ENCODE measurements at places on chromosomes 3 and 15.

GRCh38 chr3:173538410-173538809 is 140.9 kb downstream of the NLGN1 start:
- DNase-seq = no peak

DNA sequence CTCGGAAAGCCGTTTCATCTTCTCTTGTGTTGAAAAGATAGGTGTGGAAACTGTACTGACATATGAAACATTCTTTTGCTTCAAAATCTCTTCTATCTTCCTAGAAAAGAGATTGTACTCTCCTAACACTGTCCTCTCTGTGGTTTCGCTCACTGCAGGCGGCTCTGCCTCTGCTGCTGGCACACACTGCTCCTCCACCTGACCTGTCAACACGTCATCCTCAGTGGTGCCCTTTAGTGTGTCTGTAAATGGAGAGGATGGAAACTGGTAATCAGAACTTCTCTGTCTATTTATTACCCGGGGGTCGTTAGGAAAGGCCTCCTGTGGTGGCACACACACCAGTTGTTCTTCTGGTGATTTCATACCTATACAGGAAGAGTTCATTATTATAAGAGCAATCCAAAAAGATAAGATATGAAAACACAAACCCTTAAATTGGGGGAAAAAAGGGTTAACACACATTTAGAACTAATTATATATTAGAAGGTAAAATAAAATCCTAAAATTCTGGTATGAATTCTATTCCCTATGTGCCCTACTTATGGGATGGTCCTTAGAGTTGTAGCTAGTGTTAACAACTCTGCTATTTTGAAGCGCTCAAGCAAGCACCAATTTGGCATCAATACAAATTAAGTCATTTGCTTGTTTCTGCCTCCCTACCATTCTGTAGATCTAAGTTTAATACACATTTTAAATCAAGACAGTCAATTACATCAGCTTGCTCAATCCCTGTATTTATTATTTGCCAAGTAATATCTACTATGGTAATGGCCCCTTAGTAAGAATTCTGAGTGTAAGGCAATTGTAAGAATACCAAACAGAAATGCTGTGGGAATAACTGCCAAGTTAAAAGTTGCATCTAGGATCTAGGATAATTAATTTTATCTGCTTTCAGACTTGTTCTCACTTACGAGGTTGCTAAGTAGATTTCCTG is 49.2 kb downstream of the TASOR start:
- DNase-seq = no peak

DNA sequence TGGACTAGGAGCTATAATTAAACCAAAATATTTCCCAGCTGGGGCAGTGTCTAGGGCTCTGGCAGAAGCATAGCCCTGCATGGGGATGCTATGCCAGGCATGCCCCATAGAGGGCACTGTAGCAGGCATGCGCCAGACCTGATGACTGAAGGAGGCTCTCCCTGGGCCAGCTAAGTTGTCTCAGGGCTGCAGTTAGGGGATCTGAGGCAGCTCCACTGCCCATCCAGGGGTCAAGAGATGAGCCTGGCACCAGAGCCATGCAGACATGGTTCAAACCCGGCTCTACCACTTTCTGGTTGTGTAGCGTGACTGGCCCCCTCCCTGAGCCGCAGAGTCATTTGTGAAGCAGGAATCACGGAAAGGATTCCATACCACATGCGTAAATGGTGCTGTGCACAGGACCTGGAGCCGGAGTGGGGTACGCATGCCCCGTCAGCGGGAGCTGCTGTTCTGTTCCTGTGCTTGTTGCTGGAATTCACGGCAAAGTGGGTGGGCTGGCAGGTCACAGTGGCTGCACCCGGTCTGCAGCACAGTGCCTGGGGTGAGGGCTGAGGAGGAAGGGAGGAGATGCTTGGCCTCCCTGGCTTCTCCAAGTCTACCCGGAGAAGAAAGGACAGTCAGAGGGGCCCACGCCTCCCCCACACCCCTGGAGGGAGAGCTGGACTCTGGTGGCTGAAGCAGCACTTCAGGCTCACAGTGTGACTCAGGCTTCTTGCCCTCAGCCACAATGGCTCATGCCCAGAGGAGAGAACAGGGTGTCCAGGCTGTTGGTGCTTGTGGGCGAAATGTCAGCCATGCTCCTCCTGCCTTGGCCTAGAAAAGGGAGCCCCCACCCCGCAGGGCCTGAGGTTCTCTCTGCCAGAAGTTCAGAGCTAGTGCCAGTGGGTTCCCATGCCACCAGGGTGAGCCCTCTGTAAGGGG is 43.1 kb downstream of the DNASE1L3 start:
- DNase-seq = peak; percentile 25

DNA sequence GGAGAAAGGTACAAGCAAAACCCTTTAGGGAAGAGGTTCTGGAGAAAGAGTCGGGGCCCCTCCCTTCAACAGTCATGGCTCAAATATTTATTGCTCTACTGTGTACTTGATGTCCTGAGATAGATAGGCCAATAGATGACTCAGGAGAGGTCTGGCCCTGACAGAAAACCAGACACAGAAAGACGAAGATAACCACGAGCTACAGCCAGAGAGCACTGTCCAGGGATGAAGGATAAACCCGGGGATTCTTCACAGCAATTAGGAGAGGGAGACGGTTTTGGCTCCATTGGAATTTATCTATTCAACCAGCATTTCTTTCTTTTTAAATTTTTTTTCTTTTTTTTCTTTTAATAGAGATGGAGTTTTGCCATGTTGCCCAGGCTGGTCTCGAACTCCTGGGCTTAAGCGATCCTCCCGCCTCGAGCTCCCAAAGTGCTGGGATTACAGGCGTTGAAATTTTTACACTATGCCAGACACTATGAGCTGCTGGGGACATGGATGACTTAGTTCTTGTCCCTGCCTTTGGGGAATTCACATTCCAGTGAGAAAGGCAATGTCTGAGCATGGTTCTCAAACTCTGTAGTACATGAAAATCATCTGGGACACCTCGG is 4.6 kb upstream of the CIDEC start:
- DNase-seq = no peak

GRCh38 chr15:66808181-66808824 is 106.3 kb downstream of the SMAD6 start:
- DNase-seq = no peak

DNA sequence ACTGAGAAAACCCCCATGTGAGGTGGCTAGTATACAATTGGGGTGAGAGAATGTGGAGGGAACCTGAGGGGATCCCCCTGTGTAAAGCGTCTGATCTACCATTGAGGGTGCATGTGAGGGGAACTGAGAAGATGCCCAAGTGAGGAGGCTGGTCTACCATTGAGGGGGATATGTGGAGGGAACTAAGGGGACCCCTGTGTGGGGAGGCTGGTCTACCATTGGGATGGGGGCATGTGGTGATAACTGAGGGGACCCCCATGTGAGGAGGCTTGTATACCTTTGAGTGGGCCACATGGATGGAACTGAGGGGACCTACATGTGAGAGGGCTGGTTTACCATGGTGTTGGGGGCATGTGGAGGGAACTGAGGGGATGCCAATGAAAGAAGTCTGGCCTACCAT is 160.8 kb downstream of the FBLN2 start:
- no peak for DNase-seq

DNA sequence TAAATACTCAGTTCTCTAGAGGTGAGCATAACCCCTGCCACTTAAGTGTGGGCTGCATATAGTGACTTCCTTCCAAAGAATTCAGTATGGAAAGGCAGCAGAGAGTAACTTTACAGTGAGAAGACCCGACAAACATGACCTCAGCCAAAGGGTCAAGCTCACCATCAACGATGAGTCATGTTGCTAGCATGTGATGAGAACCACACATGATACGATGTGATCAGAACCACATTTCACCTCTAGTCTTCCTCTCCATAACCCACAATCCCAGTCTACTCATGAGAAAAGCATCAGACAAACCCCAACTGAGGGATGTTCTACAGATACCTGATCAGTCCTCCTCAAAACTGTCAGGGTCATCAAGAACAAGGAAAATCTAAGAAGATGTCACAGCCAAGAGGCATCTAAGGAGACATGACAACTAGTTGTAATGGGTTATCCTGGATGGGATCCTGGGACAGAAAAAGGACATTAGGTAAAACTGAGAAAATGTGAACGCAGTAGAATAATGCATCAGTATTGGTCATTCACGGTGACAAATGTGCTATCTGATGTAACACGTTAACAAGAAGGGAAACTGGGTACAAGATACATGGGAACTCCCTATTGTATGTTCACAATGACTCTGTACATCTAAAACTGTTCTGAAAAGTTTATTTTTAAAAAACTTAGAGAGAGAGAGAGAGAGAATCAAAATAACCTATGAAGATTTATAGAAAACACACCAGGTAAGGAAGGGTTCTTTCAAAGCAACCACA is 28.3 kb downstream of the SEC61A1 start:
- no peak for DNase-seq

DNA sequence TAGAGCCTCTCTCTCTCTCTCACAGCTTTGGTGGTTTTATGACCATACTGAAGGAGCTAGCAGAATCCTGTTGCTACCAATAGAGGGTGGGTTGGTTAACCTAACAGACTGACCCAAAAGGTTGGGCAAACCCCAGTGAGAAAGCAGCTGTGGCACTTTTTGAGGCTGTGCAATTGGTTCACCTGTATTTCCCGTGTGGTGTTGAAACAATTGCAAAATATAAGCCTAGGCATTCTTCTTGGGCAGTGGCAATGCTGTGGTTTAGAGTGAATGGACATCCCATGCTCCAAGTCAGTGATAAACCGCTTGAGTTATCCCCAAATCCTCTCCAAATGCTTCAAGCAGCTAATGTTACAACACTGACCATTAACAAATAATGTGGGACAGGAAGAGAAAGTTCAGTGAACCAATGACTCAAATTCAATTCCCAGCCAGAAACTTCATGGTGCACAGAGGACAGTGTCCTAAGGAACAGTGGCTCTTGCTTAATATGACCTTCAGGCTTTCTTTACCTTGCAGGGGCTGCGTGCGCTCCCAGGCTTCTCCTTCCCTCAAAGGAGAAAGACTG is 261.9 kb upstream of the ICE2 start:
- no peak for DNase-seq

DNA sequence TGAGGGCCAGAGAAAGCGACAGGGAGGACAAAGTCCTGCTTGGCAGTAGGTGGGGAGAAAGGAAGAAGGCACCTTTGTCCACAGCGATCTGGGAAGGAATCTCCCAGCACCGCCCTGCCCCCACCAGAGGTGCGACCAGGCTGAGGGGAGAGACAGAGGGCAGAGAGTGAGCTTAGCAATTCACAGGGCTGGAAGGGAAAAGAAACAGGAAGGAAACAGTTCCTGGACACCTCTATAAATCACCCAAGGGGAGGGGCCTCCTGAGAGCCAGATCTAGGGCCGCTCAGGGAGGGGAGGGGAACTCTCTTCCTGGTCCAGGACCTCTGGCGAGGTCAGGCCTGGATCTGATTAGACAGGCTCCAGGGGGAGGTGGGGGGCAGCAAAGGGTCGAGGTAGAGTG is 35.4 kb downstream of the RNU5B-1 start:
- no peak for DNase-seq

DNA sequence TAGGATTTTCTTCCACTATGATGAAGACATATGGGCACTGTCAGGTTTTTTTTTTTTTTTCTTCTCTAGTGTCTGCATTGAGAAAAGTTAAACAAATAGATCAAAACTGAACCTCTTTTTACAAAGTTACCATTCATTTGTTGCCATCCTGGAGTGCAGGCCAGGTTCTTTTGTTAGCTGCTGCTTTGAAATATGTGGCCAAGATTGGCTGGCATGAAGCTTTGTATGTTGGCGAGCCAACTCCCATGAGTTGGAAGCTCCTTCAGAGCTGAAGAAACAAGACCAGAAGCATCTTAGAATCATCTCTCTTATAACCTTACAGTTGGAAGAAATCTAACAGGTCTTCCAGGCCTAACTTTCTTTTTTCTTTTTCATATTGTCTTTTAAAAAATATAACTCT is 346.5 kb downstream of the THSD4 start:
- DNase-seq = no peak

- DNase-seq = no peak
Observed at GRCh38 chr15:88655800-88656488, 17.1 kb downstream of the ISG20 start.

DNA sequence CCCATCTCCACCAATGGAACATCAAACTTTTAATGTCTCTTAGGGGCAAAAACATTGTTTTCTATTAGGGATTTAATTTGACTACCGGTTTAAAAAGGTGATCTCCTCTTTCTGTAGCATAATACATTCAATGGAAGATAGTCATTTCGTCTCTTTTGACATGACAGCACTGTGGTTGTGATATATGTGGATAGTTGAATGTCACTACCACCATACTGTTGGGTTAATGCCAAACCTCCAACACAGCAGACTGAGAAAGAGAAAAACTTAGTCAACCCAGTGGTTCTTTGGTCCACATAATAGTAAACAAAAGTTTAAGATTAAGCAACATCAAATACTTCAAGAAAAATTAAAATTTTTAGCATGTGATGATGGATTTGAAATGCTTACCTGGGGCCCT is 530.4 kb downstream of the AGBL1 start:
- no peak for DNase-seq

- DNase-seq = no peak
Observed at GRCh38 chr3:23949784-23950183, 4.7 kb downstream of the NR1D2 start.

- no peak for DNase-seq
Observed at GRCh38 chr3:13887495-13888300, 7.8 kb upstream of the WNT7A start.

DNA sequence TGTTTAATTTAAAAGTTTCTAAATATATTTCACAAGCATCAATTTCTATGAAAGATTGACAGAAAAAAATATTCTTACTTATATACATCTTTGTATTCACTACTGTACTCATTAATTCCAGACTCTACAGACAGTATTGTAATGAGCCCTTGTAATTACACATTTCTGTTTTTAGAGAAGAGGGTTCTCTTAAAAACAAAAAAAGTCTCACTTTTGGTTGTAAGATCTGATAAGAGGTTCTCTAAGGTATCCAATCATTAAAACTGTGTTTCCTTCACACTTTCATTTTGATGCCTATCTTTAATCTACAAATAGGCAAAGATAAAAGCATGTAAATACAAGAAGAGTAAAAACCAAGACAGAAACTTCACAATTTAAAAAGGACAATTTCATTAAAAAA is 75.6 kb downstream of the FBXL22 start:
- no peak for DNase-seq

GRCh38 chr3:10936686-10937085 is 55.9 kb upstream of the SLC6A1 start:
- DNase-seq = no peak

DNA sequence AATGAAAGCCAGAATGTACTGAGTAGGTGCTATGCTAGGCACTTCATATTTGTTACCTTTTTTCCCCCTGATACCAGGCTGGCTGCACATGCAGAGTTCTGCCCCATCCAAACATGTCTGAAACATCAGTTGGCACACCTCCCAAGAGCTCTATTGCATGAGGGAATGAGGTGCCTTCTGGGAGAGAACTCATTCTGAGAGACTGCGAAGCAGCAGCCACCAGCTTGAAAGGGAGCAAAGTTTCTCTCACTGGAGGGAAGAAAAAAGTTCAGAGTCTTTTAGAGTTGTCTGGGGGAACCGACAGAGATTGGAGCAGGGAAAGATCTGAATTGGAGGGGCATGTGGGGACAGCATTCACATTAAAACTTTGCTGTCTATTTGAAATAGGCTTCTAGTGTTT is 84.1 kb downstream of the AGBL1 start:
- DNase-seq = no peak

All from stimulated activated CD8-positive, alpha-beta memory T cell treated with anti-CD3 and anti-CD28 coated beads, Interleukin-4, amount 100 ng/mL, for 1 hour (primary cell).